ENCODE measurements at places on chromosomes 16 and 17.

DNA sequence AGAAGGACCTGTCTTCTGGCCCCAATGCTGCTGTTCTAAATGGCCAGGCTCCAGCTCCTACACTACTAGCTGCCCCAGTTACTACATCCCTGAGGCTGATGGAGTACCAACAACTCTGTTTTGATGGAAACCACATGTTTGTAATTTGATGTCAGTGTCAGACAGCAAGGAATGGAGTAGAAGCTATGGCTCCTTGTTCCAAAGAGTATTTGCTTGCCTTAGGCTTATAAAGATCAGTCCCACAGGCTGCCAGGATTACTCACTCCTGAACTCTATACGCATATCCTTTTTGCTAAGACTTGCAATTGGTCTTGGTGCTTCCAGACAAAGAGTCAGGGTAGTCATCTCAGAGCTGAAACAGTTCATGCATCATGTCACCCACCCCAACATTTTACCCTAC lies 139.6 kb downstream of the HS3ST3A1 start:
- DNase-seq, result no peak

DNA sequence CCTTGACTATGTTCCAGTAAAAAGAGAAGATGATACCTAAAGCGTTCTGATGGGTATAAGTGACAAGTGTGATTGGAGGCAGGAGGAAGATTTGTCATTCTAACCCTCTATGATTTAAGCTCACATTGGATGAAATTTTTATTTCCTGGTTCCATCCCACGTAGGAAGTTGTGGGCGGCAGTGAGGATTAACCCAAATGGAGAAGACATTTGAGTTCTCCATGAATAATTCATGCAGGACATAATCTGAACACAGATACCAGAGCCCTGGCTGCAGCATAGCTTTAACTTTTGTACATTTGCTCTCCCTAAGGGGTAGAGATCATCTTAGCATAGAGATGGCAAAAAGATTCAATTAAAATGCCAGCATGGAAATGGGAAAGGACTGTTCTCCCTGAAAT lies 146.3 kb downstream of the SLC39A11 start:
- no peak for DNase-seq

DNA sequence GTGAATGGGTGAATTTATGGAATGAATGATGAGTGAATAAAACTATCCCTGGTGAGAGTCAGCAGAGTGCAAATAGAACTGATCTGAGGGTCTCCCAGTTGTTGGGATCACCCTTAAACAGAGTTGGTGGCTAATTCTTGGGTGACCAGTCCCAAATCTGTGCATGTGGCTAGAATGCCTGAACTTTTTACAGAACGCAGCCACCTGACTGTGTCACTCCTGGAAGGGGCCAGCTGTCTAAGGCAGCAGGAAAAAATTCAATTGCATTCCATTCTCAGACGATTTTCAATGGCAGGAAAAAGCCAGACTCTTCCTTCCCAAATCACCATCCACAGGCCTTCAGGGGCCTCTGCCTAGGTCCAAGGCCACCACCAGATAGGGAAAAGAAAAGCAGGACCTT lies 43.5 kb downstream of the BEAN1 start:
- DNase-seq, result no peak

- DNase-seq, result no peak
Observed at GRCh38 chr16:55392701-55393100, 68.7 kb downstream of the IRX6 start.

DNA sequence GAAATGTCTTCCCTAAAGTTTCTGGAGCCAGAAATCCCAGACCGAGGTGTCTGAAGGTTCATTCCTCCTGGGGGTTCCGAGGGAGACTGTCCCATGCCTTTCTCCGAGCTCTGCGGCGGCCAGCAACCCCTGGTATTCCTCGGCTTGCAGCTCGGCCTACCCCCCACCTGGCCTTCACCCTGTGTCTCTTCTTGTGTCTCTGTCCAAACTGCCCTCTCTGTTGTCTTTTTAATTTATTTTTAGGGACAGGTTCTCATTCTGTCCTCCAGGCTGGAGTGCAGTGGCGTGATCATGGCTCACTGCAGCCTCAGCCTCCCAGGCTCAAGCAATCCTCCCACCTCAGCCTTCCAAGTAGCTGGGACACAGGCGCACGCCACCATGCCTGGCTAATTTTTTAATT lies 211.7 kb downstream of the SEC14L1 start:
- DNase-seq, result no peak

- DNase-seq, result no peak
Observed at GRCh38 chr16:84780063-84780462, 39.7 kb upstream of the CRISPLD2 start.

- no peak for DNase-seq
Observed at GRCh38 chr17:32699247-32699646, 177.7 kb downstream of the MYO1D start.
